CD4-positive, alpha-beta T cell treated with Interferon gamma for 1 hour (primary cell): ENCODE measurements at places on chromosomes 5 and 9.

DNA sequence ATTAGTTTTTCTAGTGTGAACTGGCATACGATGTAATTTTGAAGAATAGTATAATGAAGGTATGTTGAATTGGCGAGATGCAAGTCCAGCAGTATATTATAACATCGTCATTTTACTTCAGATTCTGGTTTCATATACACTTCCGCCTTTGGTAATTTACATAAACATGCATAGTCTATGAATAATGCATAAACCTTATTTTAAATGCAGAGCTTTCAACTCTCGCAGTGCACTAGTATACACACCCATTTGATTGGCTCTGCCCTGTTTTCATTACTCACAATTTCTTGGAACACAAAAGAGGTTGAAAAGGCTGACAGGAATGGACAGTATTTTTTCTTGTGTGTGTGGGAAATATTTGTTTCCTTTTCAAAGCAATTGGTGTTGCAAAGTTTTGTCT, 128.9 kb upstream of the CCNH start:
- no peak for DNase-seq

GRCh38 chr9:7478646-7479045, 320.9 kb downstream of the DMAC1 start:
- DNase-seq: no peak

DNA sequence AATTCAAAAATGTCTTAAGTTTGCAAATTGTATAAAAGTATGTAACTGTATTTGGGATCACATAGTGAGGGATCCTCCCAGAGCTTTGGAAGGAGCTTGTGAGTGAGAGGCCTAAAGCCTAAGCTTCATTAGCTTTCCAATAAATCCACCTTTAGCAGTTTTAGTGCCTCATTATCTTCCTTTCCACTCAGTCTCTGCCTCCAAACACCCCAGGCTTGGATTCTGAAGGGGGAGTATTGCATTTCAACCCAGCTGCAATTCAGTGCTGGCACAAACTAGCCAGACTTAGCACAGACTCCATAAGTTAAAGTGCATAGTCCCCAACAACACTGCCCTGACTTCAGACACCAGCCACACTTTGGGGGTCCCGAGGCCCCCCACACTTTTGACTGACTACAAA, 113.5 kb downstream of the SMARCA2 start:
- no peak for DNase-seq

DNA sequence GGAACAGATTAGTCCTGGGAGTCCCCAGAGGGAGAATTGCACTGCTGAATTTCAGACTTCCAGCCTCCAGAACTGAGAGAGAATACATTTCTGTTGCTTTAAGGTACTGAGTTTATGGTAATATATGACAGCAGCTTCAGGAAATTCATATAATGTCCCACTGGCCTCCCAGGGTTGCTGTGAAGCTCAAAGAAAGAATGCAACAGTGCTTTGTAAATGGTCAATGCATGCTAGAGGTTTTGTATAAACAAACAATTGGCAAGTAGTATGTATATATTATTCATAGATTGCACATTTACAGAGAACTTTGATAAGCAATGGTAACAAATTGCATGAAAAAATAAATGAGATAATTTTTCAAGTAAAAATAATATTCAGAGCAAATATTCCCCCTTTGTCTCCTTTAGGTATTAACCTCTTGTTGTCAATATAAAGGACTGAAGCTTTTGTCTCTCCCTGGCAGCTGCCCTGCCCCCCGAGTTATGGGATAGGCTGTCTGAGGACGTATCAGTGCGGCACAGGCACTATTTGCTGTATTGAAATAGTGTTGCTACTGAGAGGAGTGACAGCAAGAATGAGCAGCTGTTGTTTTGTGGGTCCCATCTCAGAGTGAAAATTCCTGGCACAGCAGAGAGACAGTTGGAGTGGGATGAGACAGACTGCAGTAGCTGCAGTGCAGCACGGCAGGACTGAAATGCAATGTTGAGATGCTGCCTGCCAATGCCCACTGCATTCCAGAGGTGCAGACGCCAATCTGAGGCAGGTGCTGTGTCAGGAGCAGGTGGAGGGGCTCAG, 194.2 kb upstream of the GLRA1 start:
- no peak for DNase-seq

GRCh38 chr9:20562051-20562450, 60.2 kb downstream of the MLLT3 start:
- no peak for DNase-seq
